ENCODE measurements at places on chromosomes 7 and 10. TPM values are rescaled to one million over a fixed set of nuclear protein-coding genes. Genes with fewer than 3 reads are reported as not detected.
A peak's percentile ranks its signal among the peaks of the same experiment; 100 is the strongest.

SUPV3L1 gene
- total RNA-seq, result 31.2 TPM

GIMAP6 gene
- not detected for total RNA-seq

TYW1 gene
- total RNA-seq, result 18.1 TPM

PGAM2 gene
- 2.9 TPM for total RNA-seq

- DNase-seq, result peak; percentile 85
These were observed 99.6 kb upstream of the DIP2C start for GRCh38 chr10:788796-789748.

- DNase-seq, result no peak
These were observed 23.7 kb upstream of the MRC1 start for GRCh38 chr10:17785276-17785930.

- no peak for DNase-seq
These were observed 227.4 kb downstream of the CELF2 start for GRCh38 chr10:11245095-11245479.

- no peak for DNase-seq
These were observed 136.5 kb upstream of the UNC5B start for GRCh38 chr10:71075759-71076472.

DNA sequence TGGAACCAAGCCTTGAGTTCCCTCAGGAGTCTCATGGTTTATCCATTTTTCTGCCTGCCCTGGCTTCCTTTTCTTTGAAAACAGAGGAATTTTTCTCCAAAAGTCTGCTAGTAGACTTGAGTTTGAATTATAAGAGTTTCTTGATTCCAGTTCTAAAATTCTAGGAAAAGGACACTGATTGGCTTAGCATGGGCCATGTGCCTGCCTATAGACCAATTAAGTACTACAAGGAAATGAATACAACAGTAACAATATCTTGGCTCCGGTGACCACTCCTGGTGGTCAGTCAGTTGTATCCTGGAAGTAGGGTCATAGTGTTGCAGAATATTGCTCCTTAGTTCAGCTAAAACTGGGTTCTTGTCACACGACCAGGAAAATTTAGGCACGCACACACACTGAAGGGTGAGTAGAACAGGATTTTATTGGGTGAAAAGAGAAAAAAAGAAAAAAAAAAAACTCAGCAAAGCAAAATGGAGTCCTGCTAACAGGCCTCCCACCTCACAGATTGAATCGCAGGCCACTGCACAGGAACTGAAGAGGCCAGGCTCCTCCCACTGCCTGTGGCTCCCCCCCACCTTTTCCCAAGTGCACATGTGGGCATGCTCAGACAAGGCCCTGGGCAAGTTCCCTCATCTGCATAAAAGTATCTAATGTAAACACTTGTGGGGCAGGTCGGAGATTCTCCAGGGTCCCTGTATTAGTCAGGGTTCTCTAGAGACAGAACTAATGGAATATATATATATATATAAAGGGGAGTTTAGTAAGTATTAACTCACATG lies 155.1 kb downstream of the LYZL1 start:
- no peak for DNase-seq

DNA sequence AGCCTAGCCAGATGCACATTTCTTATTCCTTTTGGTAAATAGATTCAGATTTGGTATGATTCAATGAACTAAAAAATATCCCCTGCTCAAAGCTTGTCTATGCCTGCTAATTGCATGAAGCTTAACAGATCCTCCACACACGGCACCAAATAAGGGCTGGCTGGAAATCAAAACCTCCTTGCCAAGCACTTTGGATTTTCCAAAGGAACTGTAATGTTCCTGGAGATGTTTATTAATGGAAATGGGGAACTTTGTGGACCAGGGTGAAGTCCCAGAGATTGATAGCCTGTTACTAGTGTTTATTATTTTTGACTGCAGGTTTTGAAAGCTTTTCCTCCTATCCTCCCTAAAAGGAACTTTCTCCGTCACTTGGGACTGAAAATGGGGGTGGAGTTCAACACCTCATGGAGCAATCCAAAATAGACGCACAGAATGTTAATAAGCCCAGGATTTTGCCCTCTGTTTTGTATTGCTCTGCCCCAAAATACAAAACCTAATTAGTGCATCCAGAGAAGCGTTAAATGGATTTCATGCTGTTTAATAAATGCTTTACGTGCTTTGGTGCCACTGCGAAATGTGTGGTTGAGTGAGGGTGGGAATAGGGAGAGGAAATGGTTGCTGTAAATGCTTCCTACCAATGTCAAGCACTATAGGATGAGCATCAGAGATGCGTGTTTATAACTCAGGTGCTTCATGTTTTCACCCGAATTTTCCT lies 1027.7 kb downstream of the LRMDA start:
- DNase-seq, result no peak

- DNase-seq, result peak; percentile 51
These were observed 506 bp downstream of the CTTNBP2 start for GRCh38 chr7:117872561-117873309.

- DNase-seq, result no peak
These were observed 279.9 kb downstream of the NEBL start for GRCh38 chr10:20616918-20617810.

- DNase-seq, result peak; percentile 8
These were observed 548.9 kb upstream of the FZD8 start for GRCh38 chr10:36191009-36191408.

DNA sequence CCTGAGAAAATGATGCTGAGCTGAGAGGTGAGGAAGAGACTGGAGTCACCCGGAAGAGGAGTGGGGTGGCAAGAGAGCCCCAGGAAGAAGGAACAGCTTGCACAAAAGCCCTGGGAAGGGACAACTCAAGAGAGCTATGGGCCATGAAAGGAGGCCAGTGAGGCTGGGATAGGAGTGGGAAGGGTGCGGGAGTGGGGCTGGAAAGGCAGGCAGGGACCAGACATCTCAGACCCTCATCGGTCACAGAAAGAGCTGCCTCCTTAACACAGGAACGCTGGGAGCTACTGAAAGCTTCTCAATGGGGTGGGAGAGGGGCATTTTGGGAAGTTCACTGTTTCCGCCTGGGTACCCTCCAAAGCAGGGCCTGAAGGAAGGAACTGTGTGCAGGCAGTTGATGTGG lies 122.0 kb upstream of the UNC5B start:
- no peak for DNase-seq
